Mesothelial cell of epicardium (in vitro differentiated cells): ENCODE measurements at places on chromosomes 5 and 9. TPM values are rescaled to one million over a fixed set of nuclear protein-coding genes. Genes with fewer than 3 reads are reported as not detected.

SOHLH1 gene
- not detected in 3 replicates for total RNA-seq

ERAP2 gene
- total RNA-seq, result 0.47 to 0.74 TPM (median 0.68 TPM) in 3 replicates

GARNL3 gene
- total RNA-seq, result 51.1 to 51.5 TPM (median 51.1 TPM) in 3 replicates

SLC1A1 gene
- total RNA-seq, result 3.5 to 4.8 TPM (median 3.9 TPM) in 3 replicates

LMX1B gene
- 0.09 TPM in 1 of 3 replicates, not detected in the others for total RNA-seq

NOXA1 gene
- 19.9 to 22.1 TPM (median 21.4 TPM) in 3 replicates for total RNA-seq

GLDC gene
- 1.0 to 2.0 TPM (median 1.5 TPM) in 3 replicates for total RNA-seq

HCN1 gene
- total RNA-seq, result not detected in 3 replicates

IFNA7 gene
- total RNA-seq, result not detected in 3 replicates

CTXN3 gene
- not detected in 3 replicates for total RNA-seq

TXNDC8 gene
- not detected in 3 replicates for total RNA-seq

AFAP1L1 gene
- 0.22 to 0.63 TPM (median 0.36 TPM) in 3 replicates for total RNA-seq

DPYSL3 gene
- 161 to 169 TPM (median 165 TPM) in 3 replicates for total RNA-seq

IL4 gene
- not detected in 3 replicates for total RNA-seq

CKMT2 gene
- total RNA-seq, result 2.3 to 2.6 TPM (median 2.6 TPM) in 3 replicates

DIPK1B gene
- 56.2 to 60.5 TPM (median 58.1 TPM) in 3 replicates for total RNA-seq

ADAMTSL2 gene
- total RNA-seq, result 6.2 to 7.0 TPM (median 6.5 TPM) in 3 replicates

PAPPA gene
- total RNA-seq, result 2.9 to 3.3 TPM (median 3.2 TPM) in 3 replicates

SLC34A3 gene
- 0.23 to 0.27 TPM in 2 of 3 replicates, not detected in the other for total RNA-seq

NME5 gene
- 2.4 to 3.4 TPM (median 2.7 TPM) in 3 replicates for total RNA-seq

ATP6V1G1 gene
- total RNA-seq, result 107 to 115 TPM (median 107 TPM) in 3 replicates

OCLN gene
- total RNA-seq, result 36.1 to 37.8 TPM (median 37.0 TPM) in 3 replicates

ZNF879 gene
- 7.1 to 8.6 TPM (median 8.5 TPM) in 3 replicates for total RNA-seq

GABRA1 gene
- not detected in 3 replicates for total RNA-seq

C7 gene
- 18.2 to 22.6 TPM (median 20.7 TPM) in 3 replicates for total RNA-seq

CAMLG gene
- 48.8 to 55.8 TPM (median 49.2 TPM) in 3 replicates for total RNA-seq

ZNF454 gene
- total RNA-seq, result 0.66 to 1.2 TPM (median 1.0 TPM) in 3 replicates

CNTLN gene
- total RNA-seq, result 12.6 to 14.0 TPM (median 13.2 TPM) in 3 replicates

NKD2 gene
- 52.8 to 65.1 TPM (median 63.4 TPM) in 3 replicates for total RNA-seq

ZNF483 gene
- 12.2 to 13.0 TPM (median 12.6 TPM) in 3 replicates for total RNA-seq

GLRA1 gene
- not detected in 3 replicates for total RNA-seq

MAML1 gene
- 47.6 to 50.6 TPM (median 49.6 TPM) in 3 replicates for total RNA-seq

OR4F3 gene
- not detected in 3 replicates for total RNA-seq

FBP2 gene
- total RNA-seq, result not detected in 3 replicates

BHMT gene
- not detected in 3 replicates for total RNA-seq

SLC36A2 gene
- total RNA-seq, result not detected in 3 replicates

ANKRD31 gene
- 1.1 to 1.4 TPM (median 1.3 TPM) in 3 replicates for total RNA-seq

TRIM52 gene
- 12.8 to 14.6 TPM (median 13.3 TPM) in 3 replicates for total RNA-seq

SPINK5 gene
- 19.8 to 20.8 TPM (median 19.8 TPM) in 3 replicates for total RNA-seq

LCN9 gene
- total RNA-seq, result 0.97 to 1.7 TPM (median 1.4 TPM) in 3 replicates

TSSK1B gene
- 0.38 to 0.78 TPM (median 0.60 TPM) in 3 replicates for total RNA-seq

CCNH gene
- 35.7 to 41.8 TPM (median 39.9 TPM) in 3 replicates for total RNA-seq

STPG3 gene
- total RNA-seq, result 0.18 to 0.29 TPM in 2 of 3 replicates, not detected in the other

ACTBL2 gene
- total RNA-seq, result 0.07 TPM in 2 of 3 replicates, not detected in the other

OLFML2A gene
- 36.1 to 37.4 TPM (median 37.1 TPM) in 3 replicates for total RNA-seq

GPR151 gene
- total RNA-seq, result not detected in 3 replicates

ANGPTL2 gene
- total RNA-seq, result 15.5 to 16.6 TPM (median 16.6 TPM) in 3 replicates

AFF4 gene
- total RNA-seq, result 117 to 119 TPM (median 117 TPM) in 3 replicates

DNAJC25 gene
- 9.3 to 10.4 TPM (median 9.9 TPM) in 3 replicates for total RNA-seq

FAT2 gene
- 2.5 to 2.8 TPM (median 2.8 TPM) in 3 replicates for total RNA-seq

NNT gene
- 65.7 to 68.7 TPM (median 66.0 TPM) in 3 replicates for total RNA-seq

NEK6 gene
- 40.5 to 45.5 TPM (median 42.9 TPM) in 3 replicates for total RNA-seq

ZNF300 gene
- 14.0 to 15.6 TPM (median 14.6 TPM) in 3 replicates for total RNA-seq

PTGES gene
- 28.4 to 30.1 TPM (median 29.6 TPM) in 3 replicates for total RNA-seq

SMC2 gene
- total RNA-seq, result 19.3 to 22.6 TPM (median 20.1 TPM) in 3 replicates

IFNB1 gene
- not detected in 3 replicates for total RNA-seq

IL3 gene
- total RNA-seq, result not detected in 3 replicates
